ENCODE measurements at places on chromosomes 4 and X.

GRCh38 chr4:20760053-20760452, 59.8 kb downstream of the PACRGL start:
- no peak for DNase-seq

DNA sequence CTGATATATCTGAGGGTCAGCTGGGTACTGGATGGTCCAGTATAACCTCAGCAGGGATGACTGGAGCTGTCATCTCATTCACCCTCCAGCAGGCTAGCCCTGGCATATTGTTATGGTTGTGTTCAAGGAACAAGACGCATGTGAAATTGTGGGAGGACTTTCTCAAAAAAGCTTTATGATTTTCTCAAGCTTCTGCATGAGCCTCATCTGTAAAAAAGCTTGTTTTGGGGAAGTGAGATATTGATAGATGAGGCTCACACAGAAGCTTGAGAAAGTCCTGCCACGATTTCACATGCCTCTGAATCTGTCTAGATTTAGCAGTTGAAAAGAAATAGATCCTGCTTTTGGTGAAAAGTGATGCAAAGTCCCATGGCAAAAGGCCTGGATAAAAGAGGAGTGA, 93.4 kb downstream of the SPCS3 start:
- no peak for DNase-seq

DNA sequence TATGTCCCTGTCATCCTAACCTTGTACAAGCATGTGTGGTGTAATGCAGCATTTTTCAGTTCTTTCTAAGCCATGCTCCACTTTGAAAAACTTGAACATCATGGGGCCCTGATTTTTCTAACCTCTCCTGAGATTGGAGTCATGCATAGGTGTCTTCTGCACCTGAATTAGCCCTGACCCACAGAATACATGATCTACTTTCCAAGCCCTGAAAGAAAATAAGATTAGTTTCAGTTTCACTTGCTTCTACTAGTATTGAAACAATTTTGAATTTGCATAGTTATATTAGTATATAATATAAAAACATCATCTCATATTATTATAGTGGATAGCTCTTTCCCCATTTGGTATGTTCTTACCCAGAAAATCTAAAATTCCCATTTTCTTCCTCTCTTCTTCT, 178.2 kb downstream of the HS3ST1 start:
- DNase-seq = no peak

DNA sequence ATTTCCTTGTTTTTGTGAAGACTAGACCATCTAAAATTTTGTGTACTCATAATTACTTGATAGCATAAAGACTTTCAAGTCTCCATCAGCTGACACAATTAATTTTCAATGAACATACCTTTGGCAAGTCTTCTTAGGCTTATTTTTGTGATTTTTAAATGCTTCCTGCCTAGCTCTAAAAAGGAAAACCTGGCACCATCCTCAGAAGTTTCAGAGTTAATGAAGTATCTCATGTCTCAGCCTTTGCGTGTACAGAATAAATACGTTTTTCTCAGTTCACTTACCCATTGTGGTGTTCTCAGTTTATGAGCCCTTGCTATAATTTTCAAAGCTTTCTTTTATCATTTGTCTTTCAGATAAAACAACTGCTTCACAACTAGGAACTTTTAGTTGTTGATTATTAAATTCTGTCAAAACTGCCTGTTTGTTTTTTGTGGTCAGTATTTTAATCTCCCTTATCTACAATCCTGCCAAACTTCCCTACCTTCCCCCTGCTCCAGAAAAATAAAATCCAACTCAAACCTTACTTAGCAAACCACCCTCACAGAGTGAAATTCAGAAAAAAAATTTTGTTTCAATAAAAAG, 21.6 kb downstream of the ADD1 start:
- DNase-seq = no peak

- no peak for DNase-seq
Measured at GRCh38 chr4:4462970-4463369, 76.1 kb downstream of the NSG1 start.

GRCh38 chrX:154517101-154517781, 1.2 kb upstream of the FAM3A start:
- DNase-seq = no peak

DNA sequence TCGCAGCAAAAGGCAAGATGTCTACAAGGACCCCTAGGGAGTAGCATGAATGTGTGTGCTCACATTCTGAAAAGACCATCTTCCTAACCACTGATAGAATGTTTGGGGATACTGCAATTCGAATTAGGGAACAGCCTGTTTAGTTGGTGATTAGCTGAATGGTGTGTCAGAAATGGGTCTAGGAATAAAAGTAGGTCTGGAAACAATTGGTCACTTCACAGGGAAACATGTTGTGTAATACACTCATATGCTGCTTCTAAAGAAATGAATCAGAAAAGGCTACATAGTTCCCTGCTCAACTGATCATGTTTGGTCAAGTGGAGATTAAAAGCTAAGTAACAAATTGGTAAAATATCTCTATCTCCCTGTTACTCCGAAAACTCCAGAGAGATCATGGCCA, 2362.4 kb upstream of the TENM3 start:
- no peak for DNase-seq

GRCh38 chr4:72311291-72311690, 257.7 kb downstream of the ADAMTS3 start:
- no peak for DNase-seq

GRCh38 chrX:2320580-2321327, 180.0 kb downstream of the DHRSX start:
- no peak for DNase-seq

DNA sequence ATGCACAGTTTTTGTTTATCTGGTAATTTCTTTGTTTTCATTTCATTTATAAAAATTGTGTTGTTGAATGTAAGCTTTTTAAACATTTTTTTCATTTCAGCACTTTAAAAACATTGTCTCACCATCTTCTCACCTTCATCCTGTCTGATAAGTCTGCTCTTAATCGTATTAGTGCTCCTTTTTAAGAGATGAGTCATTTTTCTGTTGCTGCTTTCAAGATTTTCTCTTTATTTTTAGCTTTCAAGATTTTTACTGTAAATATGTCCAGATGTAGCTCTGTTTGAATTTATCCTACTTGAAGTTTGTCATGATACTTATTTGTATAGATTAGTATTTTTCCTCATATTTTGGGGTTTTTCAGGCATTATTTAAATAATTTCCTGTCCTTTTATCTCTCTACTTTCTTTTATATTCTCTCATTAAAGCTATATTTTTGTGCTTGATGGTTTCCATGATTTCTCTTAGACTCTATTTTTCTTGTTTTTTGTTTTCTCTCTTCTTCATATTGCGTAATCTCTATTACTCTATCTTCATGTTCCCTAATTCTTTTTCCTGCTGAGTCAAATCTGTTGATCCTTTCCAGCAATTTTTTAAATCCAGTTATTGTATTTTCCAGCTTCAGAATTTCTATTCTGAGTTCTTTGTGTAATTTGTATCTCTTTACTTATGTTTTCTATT, 1400.4 kb upstream of the PCDH7 start:
- no peak for DNase-seq

GRCh38 chrX:15663439-15663838, 1.2 kb downstream of the CLTRN start:
- DNase-seq = no peak

GRCh38 chrX:28586981-28587551, at the start of gene IL1RAPL1:
IL1RAPL1 (plus strand) TSS chrX:28587446.
- no peak for DNase-seq

DNA sequence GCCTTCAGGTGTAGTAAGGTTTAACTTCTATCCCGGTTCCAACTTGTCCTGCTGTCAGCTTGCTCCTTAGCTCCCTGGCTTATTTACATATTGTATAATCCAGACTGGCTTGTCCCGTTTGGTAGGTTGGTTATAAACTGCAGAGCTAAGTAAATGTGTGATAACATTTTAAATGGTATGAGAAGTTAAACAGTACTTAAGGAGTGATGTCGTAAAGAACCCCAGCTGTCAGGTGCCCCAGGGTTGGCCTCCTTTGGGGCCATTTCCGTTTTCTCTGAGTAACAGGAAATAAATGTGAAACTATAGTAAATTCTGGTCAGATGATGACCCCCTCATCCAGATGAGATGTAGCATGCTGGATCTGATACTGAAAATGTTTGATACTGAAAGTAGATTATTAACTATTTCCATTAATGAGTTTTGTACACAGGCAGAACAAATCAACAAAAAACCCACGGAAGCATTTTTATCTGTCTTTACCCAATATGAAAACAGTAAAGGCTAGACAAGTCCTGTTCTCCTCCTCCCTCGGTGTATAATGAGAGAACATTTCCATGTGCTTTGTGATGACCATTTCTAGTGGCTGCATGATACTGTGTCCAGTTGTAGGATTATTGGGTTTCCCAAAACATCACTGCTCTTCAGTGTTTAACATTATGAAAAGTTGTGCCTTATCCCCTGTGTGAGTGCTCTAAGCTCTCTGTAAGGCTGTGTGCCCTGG, 22.4 kb downstream of the GAB1 start:
- no peak for DNase-seq

GRCh38 chr4:74751856-74752255, 42.5 kb downstream of the BTC start:
- DNase-seq = no peak

Data from stimulated activated CD8-positive, alpha-beta memory T cell treated with anti-CD3 and anti-CD28 coated beads, Interleukin-7, amount 100 ng/mL, for 1 hour (primary cell).